ENCODE measurements at places on chromosomes 16 and 17.
A peak's percentile ranks its signal among the peaks of the same experiment; 100 is the strongest.

- DNase-seq: peak; percentile 61
Measured at GRCh38 chr16:3951861-3952736, 71.6 kb upstream of the CREBBP start.

GRCh38 chr17:47239967-47240651, 13.5 kb upstream of the ITGB3 start:
- peak; percentile 94 for DNase-seq

DNA sequence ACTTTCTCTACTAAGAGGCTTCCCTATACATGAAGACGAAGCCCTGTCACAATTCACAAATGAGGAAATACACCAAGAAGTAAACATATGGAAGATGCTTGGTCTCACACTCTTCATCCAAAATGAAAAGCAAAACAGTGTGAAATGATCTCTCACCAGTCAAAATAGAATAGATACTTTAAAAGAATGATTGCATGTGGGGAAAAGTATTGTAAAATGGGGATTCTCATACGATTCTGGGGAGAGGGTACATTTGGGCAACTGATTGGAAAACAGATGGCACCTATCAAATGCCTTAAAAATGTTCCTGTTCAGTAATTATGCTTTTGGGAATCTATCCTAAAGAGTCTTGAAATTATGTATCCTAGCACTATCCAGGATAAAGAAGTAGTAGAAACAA, 78.1 kb downstream of the ASIC2 start:
- no peak for DNase-seq

DNA sequence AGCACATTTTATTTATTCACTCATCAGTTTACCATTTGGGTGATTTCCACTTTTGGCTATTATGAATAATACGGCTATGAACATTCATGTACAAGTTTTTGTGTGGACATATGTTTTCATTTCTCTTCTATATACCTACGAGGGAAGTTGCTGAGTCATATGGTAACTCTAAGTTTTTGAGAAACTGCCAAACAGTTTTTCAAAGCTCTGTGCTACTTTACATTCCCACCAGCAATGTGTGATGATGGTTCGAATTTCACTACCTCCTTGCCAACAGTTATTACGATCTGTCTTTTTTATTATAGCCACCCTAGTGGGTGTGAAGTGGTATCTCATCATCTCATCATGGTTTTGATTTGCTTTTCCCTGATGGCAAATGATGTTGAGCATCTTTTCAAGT, 63.7 kb upstream of the MRTFB start:
- DNase-seq: peak; percentile 94

- no peak for DNase-seq
Measured at GRCh38 chr16:3161235-3162018, 26.6 kb upstream of the OR1F1 start.

DNA sequence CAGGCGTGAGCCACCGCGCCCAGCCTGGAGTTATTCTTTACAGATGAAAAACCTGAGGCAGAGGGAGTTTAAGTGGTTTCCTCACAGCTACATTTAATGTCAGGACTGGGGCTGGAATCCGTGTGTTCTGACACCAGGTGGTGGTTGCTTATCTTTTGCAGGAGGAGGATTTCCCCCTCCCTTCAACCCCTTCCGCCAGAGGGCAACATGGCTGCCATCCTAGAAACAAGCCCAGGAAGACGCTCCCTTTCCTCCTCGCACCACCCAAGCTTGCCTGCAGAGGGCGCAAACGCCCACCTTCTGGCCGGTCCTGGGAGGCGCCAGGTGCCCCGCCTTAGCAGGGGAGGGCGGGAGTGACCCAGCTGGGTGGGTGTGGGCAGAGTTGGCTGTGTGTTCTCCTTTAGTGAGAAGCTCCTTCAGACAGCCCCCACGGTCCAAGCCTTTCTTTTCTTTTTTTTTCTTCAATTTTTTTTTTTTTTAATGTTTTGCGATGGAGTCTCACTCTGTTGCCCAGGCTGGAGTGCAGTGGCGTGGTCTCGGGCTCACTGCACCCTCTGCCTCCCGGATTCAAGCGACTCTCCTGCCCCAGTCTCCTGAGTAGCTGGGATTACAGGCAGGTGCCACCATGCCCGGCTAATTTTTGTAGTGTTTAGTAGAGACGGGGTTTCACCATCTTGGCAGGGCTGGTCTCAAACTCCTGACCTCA, 9.9 kb upstream of the RAP1GAP2 start:
- DNase-seq: peak; percentile 75

- DNase-seq: no peak
Measured at GRCh38 chr16:57988929-57989328, 11.5 kb downstream of the ZNF319 start.

- DNase-seq: no peak
Measured at GRCh38 chr16:29988346-29989075, 6.9 kb downstream of the HIRIP3 start.

DNA sequence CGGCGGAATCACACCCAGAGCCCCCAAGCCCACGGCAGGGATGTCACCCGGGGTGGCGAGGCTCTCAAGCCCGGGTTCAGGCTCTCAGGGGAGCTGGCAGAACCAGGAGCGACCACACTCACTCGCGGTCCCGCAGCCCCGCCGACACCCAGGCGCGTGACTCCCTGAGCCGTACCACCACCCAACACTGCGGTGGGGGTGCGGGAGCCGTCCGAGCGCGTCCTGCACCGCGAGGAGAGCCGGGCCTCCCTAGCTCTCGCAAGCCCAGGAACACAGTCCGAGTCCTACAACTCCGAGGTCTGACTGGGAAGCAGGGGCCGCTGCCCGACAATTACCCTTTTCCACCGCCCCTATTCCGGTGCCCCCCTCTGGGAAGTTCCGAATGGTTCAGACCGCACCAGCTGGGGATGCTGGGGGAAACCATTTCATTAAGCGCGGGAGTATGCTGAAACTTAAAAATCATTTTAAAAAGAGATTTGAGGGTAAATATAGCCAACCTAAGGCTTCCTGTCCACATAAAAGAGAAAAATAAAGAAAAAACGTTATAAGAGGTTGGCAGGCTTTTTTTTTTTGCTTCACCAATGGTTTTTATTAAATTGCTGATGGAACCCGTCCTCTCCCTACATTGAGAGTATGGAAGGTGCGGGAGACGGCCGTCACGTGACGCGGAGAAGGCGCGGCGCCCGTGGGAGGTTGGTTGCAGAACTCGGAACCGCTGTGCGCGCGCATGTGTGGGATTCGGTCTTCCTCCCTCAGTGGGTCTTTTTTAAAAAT, at the start of gene FLCN:
Gene FLCN (minus strand): TSS at position 143 of the 774 bp plus-strand sequence. CDS start 9,031 bp downstream, outside the sequence.
- DNase-seq: peak; percentile 85

- DNase-seq: peak; percentile 95
Measured at GRCh38 chr17:9401434-9401833, 174.2 kb downstream of the STX8 start.

- DNase-seq: no peak
Measured at GRCh38 chr17:47855737-47856136, 4.8 kb upstream of the SP6 start.

GRCh38 chr17:61986898-61987297, 59.1 kb upstream of the INTS2 start:
- DNase-seq: no peak

DNA sequence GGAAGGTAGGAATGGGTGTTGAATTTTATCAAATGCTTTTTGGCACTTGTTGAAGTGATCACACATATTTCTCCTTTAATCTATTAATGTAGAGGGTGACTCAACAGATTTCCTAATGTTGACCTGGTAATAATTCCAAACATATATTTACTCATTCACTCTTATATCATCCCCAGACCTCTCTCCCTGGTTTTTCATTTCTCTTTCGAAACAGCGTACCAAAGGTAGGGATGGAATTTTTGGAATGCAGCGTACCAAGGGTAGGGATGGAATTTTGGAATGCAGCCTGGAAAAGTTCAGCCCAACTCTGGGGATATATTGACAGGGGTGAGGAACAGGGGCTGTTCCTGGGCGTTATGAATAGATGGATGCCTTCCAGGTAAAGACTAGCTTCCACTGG, 7.3 kb downstream of the KIF18B start:
- peak; percentile 36 for DNase-seq

DNA sequence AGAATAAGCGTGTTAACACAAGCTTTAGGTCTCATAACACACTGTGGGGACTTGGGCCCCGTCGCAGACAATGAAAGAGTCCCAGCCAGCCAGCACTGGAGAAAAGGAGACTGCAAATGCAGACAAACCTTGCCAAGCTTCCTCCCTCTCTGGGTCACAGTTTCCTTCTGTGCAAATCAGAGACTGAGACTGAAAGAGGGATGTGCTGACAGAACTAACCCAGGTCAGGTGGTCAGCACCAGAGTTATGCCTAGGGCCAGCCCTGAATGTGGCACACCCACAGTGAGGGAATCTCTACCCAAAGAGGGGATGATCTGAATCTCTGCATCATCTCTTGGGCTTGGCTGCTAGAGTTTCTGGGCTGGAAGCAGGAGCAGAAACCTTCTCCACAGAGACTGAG, 282.3 kb upstream of the CCL2 start:
- DNase-seq: no peak

DNA sequence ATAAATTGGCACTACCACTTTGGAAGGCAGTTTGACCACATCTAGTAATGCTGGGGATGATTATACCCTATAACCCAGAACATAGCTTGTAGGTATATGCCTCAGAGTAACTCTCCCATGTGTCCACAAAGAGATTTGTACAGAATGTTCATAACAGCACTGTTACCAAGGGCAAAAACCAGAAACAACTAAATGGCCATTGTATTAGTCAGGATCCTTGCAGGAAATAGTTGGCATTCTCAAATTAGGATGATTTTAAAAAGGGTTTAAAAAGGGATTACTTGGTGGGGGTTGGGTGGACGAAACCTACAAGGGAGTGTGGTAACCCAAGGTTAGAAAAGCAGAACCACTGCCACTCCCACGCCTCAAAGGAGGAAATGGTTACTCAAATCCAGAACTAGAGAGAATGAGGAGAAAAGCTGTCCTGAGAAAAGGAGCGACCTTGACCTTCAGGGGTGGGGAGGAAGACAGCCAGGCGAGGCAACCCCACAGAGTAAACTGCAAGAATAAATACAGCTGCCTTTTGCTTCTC, 2.1 kb downstream of the CPPED1 start:
- peak; percentile 97 for DNase-seq

DNA sequence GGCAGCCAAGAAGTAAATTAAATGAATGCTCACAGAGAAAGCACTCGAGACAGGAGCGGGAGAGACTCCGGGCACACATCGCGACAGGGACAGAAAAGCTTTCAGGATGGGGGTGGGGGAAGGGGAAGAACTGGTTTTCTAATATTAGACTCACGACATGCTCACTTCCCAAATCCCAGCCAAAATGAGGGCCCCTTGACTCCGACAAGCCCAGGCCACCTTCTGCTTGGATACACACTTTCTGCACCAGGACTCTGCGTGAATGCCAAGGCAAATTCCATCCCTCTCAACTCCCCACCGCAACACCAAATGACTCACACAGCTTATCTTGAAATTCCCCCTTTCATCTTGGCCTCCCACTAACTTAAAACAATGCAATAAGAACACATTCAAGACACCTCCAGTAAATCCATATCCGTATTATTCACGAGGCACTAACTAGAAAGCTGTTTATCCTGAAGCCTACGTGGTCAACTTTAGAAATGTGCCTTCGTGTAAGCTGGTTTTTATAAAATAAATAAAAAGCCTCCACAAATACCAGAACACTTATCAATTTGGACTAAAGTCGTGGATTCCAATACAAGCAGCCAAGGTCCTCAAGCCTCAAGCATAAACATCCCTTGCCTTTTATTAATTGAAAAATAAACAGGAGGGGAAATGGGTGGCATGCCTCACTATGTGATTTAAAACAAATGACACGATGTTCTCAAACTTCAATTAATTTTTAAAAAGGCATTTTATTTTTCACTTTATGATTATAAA, 46.1 kb downstream of the NXN start:
- DNase-seq: peak; percentile 98

- peak; percentile 8 for DNase-seq
Measured at GRCh38 chr16:3317315-3317999, 12.2 kb downstream of the ZNF75A start.

- DNase-seq: no peak
Measured at GRCh38 chr17:30939051-30939689, 17.4 kb downstream of the ADAP2 start.

- DNase-seq: no peak
Measured at GRCh38 chr17:46911311-46911710, 11.6 kb upstream of the GOSR2 start.

DNA sequence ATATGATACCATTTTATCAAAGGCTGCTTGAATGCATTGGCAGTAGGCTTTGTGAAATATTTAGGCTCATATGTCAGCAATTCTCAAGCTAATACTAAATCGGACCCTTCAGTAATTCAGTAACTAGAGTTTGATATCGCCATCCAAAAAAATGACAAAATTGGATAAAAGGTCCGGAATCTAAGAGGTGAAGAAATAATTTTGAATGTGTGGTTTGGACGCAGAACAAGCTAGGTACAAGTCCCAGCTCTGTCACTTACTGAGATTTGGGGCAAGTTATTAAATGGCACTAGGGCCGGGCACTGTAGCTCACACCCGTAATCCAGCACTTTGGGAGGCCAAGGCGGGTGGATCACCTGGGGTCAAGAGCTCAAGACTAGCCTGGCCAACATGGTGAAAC, 956.5 kb downstream of the CDH11 start:
- no peak for DNase-seq

DNA sequence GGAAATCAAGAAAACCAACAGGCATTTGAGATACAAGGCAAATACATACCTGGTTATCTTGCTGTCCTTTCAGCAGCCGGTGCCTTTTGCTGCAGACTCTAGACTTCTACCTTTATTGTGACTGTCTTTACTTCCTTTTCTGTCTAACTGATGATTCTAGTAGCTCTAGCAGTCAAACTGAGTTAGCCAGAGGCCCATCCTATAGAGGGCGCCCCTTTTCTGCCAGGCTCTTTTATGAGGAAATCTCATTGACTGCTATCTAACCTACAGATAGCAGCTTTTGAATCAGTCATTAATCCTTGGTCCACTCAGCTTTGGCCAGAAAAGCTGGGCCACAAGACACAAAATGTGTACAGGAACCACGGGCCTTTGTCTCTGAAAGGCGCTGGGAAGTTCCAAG, 87.5 kb upstream of the WSB1 start:
- DNase-seq: peak; percentile 16

DNA sequence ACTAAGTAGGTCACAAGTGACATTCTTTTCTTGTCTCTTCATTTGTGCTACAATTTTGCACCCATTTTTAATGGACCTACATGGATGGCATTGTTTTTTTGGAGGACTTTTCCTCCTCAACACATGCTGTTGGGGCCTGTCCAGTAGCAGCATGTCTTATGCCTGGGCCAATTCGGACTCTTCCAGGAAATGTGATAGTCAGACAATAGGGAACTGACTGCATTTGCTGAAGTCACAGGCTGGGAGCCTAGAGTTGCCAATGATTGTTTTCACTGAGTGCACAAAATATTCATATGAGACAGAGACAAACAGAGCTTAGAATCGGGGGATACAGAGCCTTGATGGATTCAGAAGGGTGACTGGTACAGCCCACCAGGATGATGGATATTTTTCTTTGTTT, 867.3 kb upstream of the GOT2 start:
- DNase-seq: no peak
